ENCODE measurements at places on chromosomes 7 and 10. TPM values are rescaled to one million over a fixed set of nuclear protein-coding genes. Genes with fewer than 3 reads are reported as not detected.

DNA sequence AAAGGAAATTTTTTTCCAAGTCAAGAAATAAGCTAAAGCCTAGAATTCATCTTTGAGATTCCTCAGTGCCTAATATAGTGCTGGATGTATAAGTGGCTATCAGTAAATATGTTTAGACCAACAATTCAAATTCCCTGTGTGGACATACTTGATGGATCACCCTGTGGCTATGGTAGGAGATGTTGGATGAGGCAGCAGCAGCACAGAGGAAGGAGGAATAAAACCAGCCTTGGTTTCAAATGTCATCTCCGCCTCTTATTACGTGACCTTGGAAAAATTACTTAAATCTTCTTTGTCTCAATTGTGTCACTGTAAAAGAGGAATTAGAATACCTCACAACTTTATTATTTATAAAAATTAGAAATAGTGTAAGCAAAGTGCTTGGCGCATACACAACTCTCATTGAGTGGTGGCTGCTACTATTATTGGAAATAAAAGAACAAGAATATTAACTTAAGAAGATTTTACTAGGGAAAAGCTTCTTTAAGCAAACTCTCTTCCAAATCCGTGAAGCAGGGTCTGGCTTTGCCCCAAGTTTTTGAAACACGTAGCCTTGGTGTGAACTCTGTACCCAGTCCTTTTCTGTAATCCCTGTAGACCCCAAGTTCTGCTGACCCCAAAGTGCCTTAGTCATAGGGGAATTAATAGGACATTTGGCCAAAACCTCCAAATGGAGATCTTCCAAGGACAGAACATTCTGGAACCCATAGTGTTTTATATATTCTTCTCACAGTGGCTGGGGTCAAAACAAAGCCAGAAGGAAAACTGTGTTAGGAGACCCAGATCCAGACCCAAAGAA lies 283.8 kb downstream of the PTEN start:
- no peak for DNase-seq

DNA sequence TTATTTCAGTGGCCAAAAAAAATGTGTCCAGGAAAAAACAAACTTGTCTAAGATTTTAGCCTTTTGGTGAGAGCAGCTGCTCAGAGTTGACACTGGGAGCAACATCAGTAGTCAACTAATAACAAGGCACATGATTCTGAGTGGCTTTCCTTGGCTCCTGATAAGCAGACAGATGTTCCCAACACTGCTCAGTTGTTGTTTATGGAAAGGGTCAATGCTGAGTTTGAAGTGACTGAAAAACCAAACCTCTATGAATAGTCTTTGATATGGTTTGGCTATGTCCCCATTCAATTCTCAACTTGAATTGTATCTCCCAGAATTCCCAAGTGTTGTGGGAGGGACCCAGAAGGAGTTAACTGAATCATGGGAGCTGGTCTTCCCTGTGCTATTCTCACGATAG lies 12.3 kb downstream of the DYDC1 start:
- no peak for DNase-seq

DNA sequence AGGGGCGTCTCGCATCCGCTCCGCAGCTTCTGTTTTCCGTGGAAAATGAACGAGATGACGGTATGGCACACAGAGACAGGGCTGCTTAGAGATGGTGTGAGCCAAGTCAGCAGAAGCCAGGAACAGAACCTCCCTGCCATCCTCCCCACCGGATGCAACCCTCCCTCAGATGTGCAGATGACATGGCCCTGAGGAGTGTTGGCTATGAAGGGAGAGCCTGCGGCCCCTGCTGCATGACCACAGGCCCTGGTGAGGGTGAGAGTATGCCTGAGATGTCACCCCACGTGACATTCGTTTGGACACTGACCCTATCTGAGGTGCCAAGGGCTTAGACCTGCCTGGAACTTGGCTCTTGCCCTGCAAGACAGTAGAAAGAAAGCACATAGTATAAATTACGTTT lies 29.4 kb downstream of the WIPF3 start:
- DNase-seq, result no peak

DNA sequence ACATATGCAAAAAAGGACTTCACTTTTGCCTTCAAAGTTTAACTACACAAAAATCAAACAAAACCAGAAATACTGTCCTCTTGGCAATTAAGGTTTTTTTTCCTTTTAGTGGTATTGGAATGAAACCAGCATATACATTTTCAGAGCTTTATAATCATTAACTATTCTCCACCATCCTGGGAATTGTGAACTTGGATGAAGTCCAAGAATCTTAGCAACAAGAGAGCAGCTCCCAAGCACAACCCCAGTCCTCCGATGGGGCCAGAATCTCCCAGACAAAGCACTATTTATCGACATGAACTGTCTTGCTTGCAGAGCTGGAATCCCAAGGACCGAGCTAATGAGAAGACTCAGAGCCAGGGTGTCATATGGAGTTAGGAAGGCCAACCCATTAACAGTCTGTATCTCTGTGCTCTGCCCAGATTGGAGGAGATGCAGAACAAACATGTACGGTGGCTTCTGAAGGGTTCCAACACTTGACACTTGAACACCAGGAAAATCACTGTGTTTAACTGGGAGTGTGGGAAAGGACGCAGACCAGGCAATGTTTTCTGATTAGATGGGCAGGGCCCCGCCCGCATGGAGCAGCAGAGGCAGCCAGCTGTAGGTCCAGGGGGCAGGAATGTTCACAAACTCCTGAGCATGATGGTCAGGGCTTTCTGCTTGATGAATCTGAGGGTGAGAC lies 35.5 kb downstream of the PPP1R3C start:
- DNase-seq, result no peak

DNA sequence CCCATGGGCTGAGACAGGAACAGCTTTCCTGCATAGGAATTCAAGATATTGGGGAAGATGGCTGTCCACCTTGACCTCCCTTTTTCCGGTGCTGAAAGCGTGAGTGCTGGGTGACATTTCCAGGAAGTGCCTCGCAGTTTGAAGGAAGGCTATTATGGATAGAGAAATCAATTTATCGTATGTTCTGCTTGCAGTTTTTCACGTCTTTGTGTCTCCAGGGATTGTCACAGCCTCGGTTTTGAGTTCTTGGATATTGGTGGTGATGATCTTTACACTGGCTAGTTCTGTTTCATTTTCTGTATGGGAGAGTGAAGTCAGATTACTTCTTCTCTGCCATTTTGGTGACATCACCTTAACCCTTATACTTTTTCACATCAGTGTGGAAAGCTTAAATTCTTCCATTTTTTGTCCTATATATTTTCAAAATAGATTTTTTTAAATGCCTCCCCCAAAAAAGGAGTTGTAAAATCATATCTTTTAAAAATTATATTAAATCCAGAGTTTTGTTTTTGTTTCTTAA lies 102.5 kb upstream of the APBB1IP start:
- DNase-seq, result no peak

GRCh38 chr7:150631866-150632864 lies at the start of gene GIMAP6:
TSS of gene GIMAP6 (minus strand) at chr7:150632385. CDS start at chr7:150630142, 2,243 bp downstream.
- no peak for DNase-seq

Gene SPDYE2B
- total RNA-seq, result not detected

Gene AUTS2
- 4.7 TPM for total RNA-seq

Gene PTPN20
- total RNA-seq, result not detected
